ENCODE measurements at places on chromosomes 3 and 15.

- no peak for DNase-seq
Measured at GRCh38 chr3:114994554-114995341, 152.3 kb downstream of the ZBTB20 start.

GRCh38 chr3:96779810-96780209 is 34.6 kb upstream of the EPHA6 start:
- DNase-seq, result no peak

GRCh38 chr3:127043041-127043641 is 60.2 kb downstream of the PLXNA1 start:
- DNase-seq, result no peak

- no peak for DNase-seq
Measured at GRCh38 chr3:127480196-127480954, 110.2 kb downstream of the TPRA1 start.

GRCh38 chr15:89837134-89837829 is 22.6 kb upstream of the ANPEP start:
- no peak for DNase-seq

GRCh38 chr15:91150502-91151160 is 50.6 kb downstream of the SV2B start:
- peak; percentile 23 for DNase-seq

DNA sequence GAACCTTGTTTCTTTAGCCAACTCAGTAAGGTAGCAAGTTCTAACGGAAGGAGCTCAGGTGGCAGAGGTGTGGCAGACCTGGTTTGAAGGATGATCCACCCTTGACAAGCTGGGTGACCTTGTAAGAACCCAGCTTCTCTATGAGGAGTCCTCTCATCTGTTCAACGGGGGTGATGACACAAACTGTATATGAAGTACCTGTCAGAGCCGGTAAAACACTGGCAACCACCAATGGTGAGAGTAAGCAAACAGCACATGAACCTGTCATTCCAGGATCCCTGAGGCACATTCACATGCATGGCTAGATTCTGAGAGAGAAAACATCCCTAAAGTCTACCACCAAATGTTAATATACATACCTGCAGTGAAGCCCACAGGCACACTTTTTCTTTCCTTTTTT is 2.4 kb downstream of the SCAP start:
- DNase-seq, result no peak

- peak; percentile 48 for DNase-seq
Measured at GRCh38 chr15:96344706-96345559, 14.4 kb downstream of the NR2F2 start.

DNA sequence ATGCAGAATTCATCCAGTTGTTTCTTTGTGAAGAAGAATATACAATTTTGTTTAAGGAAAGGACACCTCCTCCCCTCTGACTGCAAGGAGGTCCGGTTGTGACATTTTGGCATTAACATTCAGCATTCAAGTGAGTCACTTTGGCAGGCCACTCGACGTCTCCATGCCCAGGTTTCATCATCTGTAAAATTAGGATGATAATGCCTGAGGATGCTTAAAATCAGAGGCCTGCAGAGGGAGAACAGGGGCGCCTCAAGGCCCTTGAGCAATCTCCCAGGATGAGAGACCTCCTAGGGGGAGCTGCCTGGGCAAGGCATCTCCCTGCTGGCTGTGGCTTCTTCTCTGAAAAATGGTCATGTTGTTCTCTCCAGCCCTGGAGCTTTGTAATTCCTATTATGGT is 236.0 kb downstream of the CACNA2D3 start:
- DNase-seq, result no peak

GRCh38 chr15:80904998-80905397 is 84.6 kb downstream of the MESD start:
- no peak for DNase-seq

DNA sequence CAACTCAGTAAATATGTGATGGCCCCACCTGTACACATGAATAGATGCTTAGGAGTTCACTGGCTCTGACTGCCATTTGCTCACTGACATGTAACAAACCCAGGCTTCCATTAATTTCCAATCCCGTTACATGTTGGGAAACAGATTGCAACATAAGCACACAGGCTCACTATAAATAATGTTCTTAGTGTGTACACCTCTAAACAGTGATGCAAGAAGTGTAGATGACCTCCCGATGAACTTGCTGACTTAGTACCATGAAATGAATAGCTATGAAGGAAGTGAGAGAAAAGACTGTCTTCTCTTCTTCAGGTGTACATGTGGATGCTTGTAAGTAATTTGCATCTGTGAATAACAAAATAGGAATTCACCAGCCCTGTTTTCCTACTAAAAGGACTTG is 21.4 kb upstream of the FSIP1 start:
- DNase-seq, result no peak

GRCh38 chr15:50049871-50050270 is 69.2 kb downstream of the ATP8B4 start:
- no peak for DNase-seq

DNA sequence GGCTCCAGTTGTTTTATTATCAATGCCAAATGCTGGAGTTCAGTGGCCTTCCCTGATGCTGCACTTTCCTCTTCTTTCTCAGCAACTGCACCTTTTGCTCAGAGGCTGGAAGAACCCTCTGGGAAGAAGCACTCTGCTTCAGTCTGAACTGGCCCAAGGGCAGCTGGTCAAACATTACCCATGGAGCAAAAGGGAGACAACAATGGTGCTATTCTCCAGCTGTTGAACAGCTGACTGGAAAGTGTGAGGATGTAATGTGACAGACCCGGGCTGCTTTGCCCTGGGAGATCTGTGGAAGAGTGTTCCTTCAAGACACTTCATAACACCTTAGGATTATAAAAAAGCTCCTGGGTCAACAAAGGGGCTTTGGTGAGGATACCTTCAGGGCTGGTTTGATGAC is 84.9 kb downstream of the EPHB1 start:
- no peak for DNase-seq

DNA sequence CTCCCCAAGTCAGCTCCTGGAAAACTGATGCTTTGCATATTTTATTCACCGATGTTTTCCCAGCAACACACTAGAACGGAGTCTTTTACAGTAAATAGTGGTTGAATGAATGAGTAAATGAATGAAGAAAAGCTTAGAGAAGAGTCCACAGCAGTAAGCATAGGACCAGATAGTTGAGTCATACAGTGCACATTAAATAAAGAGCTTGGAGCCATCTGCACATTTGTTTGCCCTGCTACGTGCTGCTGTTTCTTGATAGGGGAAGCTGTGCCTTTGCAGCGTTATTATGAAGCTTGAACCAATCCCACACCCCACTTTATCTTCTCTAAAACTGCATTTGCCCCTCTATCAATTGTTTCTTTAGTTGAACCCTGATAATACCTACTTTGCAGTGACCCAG is 1.2 kb downstream of the FAM98B start:
- no peak for DNase-seq

- DNase-seq, result no peak
Measured at GRCh38 chr3:23956701-23957100, 11.6 kb downstream of the NR1D2 start.

GRCh38 chr3:150296123-150296735 is 111.9 kb upstream of the TSC22D2 start:
- DNase-seq, result no peak

GRCh38 chr15:86522721-86523120 is 443.1 kb downstream of the AGBL1 start:
- no peak for DNase-seq

- DNase-seq, result no peak
Measured at GRCh38 chr3:103624271-103624670, 1189.5 kb downstream of the ZPLD1 start.

DNA sequence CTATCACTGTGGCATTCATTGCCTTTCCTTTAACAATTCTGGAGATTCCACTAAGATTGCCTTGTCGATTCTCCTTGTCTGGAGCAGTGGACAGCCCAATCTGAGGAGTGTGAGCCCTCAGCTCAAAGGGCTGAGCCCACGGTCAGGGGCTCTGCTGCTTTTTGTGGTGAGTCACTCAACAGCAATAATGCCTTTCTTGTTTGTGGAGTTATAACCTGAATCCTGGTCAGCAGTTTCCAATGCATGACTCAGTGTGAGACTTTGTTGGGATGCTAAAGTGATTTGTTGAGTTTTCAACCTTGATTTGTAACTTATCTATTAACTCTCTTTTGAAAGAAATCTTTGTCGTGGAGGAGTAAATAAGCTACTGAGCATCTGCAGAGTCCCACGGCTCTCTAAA is 183.5 kb downstream of the TJP1 start:
- no peak for DNase-seq

DNA sequence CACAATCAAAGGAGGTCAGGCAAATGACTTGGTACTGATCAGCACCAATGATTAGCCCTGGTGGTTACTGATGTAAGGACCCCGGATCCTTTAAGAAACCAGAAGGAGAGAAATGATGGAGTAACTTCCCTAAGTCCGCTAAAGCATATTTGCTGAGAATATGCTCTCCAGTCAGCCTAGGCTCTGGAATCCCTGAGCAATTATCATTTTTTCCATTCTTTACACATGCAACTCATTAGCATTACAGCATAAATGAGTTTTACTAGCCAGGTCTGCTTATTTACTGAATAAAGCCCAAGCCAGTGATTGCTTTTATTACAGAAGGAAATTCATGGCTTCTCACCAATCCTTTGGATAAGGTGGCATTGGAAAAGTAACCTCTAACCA is 139.2 kb upstream of the WNT5A start:
- no peak for DNase-seq

DNA sequence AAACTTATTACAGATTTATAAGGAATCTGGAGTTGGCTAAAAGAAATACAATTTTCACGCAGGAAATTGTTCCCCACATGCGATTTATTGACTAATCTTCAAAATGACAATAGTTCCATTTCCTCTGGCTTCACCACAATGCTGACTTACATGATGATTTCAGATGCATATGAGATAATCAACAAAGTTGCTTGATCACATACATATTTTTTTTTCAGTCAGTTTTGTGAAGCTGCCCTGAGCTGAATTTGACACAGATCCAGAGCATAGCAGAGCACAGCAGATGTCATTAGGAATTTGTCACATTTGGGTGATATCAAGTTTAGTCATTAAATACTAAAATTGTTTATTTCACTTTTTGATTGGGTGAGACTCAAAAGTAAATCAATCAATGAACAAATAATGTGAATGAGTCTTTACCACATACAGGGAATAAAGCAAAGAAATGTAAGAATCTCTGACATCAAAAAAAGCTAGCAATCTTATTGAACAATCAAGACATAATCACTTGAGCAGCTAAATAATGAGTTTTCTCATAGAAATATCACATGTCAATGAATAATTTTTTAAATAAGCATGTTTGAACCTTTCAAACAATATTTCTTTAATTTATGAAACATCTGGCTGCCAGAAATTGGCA is 18.3 kb downstream of the CPB1 start:
- DNase-seq, result no peak

DNA sequence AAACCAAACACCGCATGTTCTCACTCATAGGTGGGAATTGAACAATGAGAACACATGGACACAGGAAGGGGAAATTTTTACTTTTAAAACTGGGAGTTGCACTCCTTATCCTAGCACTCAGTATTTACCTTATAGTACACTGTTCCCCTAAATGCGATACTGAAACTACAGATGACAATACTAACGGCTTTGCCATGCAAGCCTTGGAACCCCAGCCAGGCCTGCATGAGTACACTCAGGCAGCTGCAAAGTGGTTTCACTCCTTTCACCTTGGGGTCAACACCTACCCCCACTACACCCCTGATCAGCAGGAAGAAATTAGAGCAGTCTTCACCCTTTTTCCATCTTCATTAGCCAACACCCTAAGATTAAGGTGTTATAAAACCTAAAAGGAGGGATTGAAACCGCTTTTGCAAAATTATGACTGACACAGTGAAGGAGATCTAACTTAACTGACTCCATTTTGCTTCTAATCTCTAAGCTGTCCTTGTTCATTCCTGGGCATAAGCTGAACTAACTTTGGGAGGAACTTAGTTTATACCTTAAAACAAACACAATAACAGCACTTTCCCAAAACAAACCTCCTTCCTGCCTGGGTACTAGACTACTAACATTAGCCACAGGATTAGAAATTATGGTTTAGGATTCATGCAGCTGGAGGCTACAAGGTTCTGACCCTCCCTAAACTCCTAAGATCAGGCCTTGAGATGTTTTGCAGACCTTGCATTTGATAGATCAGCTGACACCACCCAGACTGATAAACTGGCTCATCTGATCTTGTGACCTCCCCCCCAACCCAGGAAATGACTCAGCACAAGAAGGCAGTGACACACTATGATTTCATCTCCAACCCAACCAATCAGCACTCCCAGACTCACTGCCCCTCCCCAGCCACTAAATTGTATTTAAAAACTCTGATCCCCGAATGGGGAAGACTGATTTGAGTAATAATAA is 452.1 kb upstream of the PPP2R3A start:
- DNase-seq, result no peak

- DNase-seq, result no peak
Measured at GRCh38 chr15:96561593-96561992, 231.1 kb downstream of the NR2F2 start.

- no peak for DNase-seq
Measured at GRCh38 chr3:160065786-160066185, 77.2 kb downstream of the IL12A start.

DNA sequence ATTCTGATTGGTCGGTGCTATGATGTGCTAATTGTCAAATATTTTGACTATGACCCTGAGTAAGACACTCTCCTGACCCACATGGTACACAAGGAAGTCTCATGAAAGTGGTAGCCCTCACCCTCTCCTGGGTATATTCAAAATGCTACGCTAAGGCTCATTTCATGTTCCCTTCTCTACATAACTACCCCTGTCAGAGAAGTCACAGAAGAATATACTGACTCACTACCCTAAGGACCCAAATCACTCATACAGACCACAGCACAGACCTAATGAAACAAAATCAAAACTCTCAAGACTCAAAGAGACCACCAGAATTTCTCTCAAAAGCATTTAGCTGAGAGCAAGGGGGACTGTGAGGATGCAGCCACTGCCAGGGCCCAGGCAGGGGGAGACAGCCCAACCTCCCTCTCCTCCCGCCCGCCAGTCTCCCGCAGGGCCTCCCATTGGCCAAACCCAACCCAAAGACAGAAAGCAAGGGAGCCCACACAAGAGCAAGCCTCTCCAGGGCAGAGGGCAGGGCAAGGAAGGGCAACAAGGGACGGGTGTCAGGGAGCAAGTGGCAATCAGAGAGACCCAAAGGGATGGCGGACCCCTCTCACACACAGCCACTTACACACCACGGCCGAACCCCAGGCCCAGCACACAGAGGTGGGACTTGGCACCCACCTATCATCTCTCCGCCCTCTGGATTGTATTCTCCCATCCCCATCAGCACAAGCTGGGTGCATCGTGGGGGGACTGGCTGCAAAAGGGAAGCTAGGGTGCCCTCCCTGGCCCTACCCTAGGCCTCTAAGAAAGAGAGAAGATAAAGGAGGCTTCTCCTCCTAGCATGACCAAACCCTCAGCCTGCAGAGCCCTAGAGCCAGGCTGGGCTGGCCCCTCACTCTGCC is 41.6 kb downstream of the MEGF11 start:
- DNase-seq, result no peak
